ENCODE measurements at places on chromosomes 6 and 20. TPM values are rescaled to one million over a fixed set of nuclear protein-coding genes. Genes with fewer than 3 reads are reported as not detected.

DNA sequence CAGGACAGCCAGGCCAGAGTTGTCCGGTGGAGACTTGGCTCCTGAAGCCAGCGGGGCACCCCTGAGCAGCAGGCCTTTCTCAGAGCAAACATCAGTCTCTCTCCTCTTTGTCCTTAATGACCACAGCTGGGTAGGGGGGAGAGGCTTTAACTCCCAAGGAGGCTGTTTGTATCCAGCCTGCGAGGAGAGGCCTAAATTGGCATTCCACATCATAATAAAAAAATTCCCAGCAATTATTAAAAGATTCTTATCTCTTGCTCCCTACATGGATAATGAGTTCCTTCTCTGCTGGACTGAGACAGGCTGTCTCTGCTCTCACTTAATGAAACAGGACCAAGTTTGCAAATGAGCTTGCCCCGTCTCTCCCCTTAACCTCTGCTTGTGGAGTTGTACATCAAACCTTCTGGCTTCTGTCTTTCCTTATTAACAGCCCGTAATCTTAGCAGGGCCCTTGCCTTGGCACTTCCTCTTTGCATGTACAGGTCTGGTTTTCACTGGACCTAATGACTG is 838.2 kb downstream of the MAFB start:
- peak overlapping the region; percentile 0 for H3K27ac ChIP-seq
- no peak overlapping the region for H3K4me3 ChIP-seq
- no peak for DNase-seq
- H3K27me3 ChIP-seq: no peaks in the 10 kb centered on the region

GRCh38 chr20:46875059-46875458 is 19.6 kb upstream of the EYA2 start:
- no peak overlapping the region for H3K27ac ChIP-seq
- no peaks in the 10 kb centered on the region for H3K36me3 ChIP-seq
- H3K4me3 ChIP-seq: no peak overlapping the region
- no peaks in the 10 kb centered on the region for H3K4me1 ChIP-seq

DNA sequence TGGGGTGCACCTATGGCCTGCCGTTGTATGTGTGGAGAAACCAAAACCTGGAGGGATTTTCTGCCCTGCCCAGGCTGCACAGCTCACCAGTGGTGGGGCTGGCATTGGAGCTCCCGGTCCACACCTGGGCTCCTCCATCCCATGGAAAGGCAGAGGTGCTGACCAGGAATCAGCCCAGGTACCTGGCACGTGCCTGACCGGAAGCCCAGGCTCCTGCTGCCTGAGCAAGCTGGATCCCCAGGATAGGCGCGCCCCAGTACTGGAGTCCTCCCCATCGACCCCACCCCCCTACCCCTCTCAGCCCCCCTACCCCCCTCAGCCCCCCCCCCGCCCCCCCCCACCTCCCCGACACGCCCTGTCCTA is 39.9 kb upstream of the HMGA1 start:
- H3K4me1 ChIP-seq: peaks cover 7% of the 10 kb centered on the region
- H3K27me3 ChIP-seq: no peaks in the 10 kb centered on the region
- no peaks in the 10 kb centered on the region for H3K36me3 ChIP-seq
- no peak overlapping the region for H3K27ac ChIP-seq
- peak overlapping the region; percentile 66 for H3K4me3 ChIP-seq
- DNase-seq: no peak

The BNIP5 gene
- not detected for total RNA-seq

GRCh38 chr20:49584418-49585382 is 16.8 kb upstream of the PTGIS start:
- H3K27ac ChIP-seq: no peak overlapping the region
- H3K4me1 ChIP-seq: peaks cover 18% of the 10 kb centered on the region
- DNase-seq: no peak
- no peaks in the 10 kb centered on the region for H3K27me3 ChIP-seq

- DNase-seq: no peak
- H3K27ac ChIP-seq: no peak overlapping the region
Measured at GRCh38 chr20:57183457-57184009, 82.9 kb downstream of the BMP7 start.

DNA sequence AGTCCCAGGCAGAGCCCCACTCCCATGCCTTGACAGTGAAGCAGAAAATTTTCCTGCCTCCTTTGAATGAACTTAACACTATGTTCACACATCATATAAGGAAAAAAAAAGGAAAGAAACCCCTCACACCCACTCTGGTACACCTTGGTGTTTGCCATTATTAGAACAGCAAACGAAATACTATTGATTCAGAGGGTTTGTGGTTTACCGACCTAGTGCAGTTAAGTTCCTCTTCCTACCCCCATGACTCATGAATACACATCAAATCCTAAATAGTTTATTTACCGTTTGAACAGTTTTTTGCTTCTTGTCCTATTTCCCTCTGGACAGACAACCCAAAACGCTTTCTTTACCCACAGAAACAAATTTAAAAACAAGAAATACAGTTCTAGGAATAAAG is 237.7 kb downstream of the FOXA2 start:
- no peaks in the 10 kb centered on the region for H3K36me3 ChIP-seq
- H3K27ac ChIP-seq: peak overlapping the region; percentile 16
- H3K27me3 ChIP-seq: no peaks in the 10 kb centered on the region
- DNase-seq: no peak
- no peak overlapping the region for H3K4me3 ChIP-seq
- peaks cover 17% of the 10 kb centered on the region for H3K4me1 ChIP-seq

The SLC44A4 gene
- not detected for total RNA-seq

The ZBTB22 gene
- 15.5 TPM for total RNA-seq

- no peak overlapping the region for H3K4me3 ChIP-seq
- H3K27ac ChIP-seq: no peak overlapping the region
- no peaks in the 10 kb centered on the region for H3K36me3 ChIP-seq
- no peaks in the 10 kb centered on the region for H3K4me1 ChIP-seq
Measured at GRCh38 chr20:12833861-12834260, 174.9 kb upstream of the SPTLC3 start.

- H3K4me3 ChIP-seq: peak overlapping the region; percentile 80
- peaks cover 19% of the 10 kb centered on the region for H3K4me1 ChIP-seq
- no peak overlapping the region for H3K27ac ChIP-seq
- no peak for DNase-seq
Measured at GRCh38 chr20:34710861-34711574, 6.9 kb downstream of the TP53INP2 start.

All from MCF 10A (cell line).